Endothelial cell (in vitro differentiated cells): ENCODE measurements at places on chromosomes 1 and 21. TPM values are rescaled to one million over a fixed set of nuclear protein-coding genes. Genes with fewer than 3 reads are reported as not detected.

Gene VHLL
- total RNA-seq = not detected

Gene PDZK1
- 0.41 TPM for total RNA-seq

Gene EPHB2
- total RNA-seq = 10.7 TPM

Gene CIART
- total RNA-seq = 9.1 TPM

Gene ICOSLG
- 1.2 TPM for total RNA-seq

Gene PRDM16
- total RNA-seq = 21.4 TPM

Gene PTPRC
- total RNA-seq = not detected

Gene FNDC10
- total RNA-seq = 11.6 TPM
